ENCODE measurements at places on chromosomes 7 and 10.

GRCh38 chr7:76048668-76048988, 722 bp downstream of the MDH2 start:
- DNase-seq = no peak

- no peak for DNase-seq
Observed at GRCh38 chr7:23218196-23218595, 28.4 kb upstream of the GPNMB start.

DNA sequence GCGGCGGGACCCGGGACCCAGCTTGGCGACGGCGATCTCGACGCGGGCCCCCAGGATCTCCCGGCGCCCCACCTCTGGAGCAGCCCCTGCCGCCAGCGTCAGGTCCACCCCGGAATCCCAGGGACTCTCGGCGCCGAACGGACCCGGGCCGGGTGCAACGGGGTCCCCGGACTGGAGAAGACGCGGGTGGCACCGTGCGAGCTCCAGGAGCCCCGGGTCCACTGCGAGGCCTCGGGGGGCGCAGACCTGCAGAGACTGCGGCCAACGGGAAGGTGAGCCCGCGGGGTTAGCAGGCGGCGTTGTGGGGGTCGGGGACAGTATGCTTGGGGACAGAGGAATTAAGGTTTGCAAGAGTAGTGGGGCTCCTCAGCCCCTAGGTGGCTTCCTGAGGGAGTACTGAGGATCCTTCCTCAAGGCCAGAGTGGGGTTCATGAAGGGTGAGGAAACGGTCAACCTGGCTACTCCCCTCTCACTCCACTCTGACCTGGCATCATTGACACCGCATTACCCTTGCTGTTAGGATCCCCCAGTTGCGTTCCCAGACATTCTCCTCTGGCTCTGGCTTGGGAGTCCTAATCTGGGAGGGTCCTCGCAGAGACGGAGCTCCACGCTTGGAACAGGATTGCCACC, 353 bp downstream of the EPHB6 start:
- DNase-seq = no peak

- DNase-seq = no peak
Observed at GRCh38 chr7:149879766-149880637, 6.2 kb downstream of the ATP6V0E2 start.

DNA sequence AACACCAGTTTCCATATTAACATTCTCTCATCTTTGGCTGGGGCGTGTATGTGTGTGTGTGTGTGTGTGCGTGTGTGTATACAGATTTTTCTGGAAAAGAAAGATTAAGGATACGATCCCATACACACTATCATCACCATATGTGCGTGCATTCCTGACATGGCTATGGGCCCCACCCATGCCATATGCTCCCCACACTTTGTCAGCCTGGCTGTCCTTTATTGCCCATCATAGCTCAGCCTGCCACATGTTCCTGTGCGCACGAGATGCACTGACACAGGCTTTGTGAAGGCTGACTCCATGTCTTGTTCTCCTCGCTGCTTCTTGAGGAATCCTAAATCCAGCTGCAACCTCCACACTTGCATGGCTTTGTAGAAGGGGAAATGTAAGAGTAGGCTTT, 984.1 kb downstream of the LRMDA start:
- no peak for DNase-seq

- DNase-seq = no peak
Observed at GRCh38 chr7:108511939-108512338, 14.0 kb downstream of the PNPLA8 start.

- DNase-seq = no peak
Observed at GRCh38 chr10:100895346-100895745, 17.4 kb upstream of the SLF2 start.

GRCh38 chr7:139034336-139034735, 1.5 kb downstream of the ZC3HAV1L start:
- DNase-seq = no peak

DNA sequence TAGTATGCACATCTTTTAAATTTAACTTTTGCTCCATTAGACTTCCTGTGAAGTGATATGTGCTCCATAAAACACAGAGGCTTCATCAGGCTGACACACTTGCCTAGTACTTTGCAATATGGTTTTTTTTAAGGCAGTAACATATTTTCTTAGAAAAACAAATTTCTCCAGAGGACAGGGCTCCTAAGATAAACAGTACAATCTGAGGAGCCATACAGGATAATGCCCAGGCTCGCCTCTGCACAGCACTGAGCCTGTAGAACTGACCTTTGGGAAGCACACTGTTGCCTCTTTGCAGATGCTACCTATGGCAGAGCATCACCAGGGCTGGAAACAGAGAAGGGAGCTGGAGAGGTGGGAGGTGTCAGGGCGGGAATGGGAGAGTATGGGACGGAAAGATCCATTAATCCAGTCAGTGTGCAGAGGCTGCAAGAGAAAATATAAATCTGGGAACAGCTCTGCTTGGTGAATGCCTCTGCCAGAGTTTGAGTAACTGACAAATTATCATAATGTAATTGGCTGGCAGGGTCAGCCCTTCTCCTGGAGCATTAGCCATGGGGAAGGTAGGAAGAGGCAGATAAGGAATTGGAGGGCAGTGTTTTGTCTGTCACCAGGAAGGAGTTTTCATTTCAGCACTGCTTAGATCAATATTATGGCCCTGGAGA, 132.3 kb downstream of the CREB5 start:
- no peak for DNase-seq

- no peak for DNase-seq
Observed at GRCh38 chr7:69800495-69800894, 202.2 kb downstream of the AUTS2 start.
